ENCODE measurements at places on chromosomes 11 and 22. TPM values are rescaled to one million over a fixed set of nuclear protein-coding genes. Genes with fewer than 3 reads are reported as not detected.

GRCh38 chr22:36298601-36299000 lies 45.7 kb downstream of the APOL1 start:
- H3K36me3 ChIP-seq: peaks cover 81% of the 10 kb centered on the region
- DNase-seq: no peak
- no peak overlapping the region for H3K27ac ChIP-seq
- no peaks in the 10 kb centered on the region for H3K27me3 ChIP-seq
- no peak overlapping the region for H3K4me3 ChIP-seq

- no peaks in the 10 kb centered on the region for H3K27me3 ChIP-seq
- no peak for DNase-seq
- no peak overlapping the region for H3K27ac ChIP-seq
- H3K36me3 ChIP-seq: no peaks in the 10 kb centered on the region
These were observed 461.2 kb downstream of the BRD1 start for GRCh38 chr22:49366437-49366836.

DNA sequence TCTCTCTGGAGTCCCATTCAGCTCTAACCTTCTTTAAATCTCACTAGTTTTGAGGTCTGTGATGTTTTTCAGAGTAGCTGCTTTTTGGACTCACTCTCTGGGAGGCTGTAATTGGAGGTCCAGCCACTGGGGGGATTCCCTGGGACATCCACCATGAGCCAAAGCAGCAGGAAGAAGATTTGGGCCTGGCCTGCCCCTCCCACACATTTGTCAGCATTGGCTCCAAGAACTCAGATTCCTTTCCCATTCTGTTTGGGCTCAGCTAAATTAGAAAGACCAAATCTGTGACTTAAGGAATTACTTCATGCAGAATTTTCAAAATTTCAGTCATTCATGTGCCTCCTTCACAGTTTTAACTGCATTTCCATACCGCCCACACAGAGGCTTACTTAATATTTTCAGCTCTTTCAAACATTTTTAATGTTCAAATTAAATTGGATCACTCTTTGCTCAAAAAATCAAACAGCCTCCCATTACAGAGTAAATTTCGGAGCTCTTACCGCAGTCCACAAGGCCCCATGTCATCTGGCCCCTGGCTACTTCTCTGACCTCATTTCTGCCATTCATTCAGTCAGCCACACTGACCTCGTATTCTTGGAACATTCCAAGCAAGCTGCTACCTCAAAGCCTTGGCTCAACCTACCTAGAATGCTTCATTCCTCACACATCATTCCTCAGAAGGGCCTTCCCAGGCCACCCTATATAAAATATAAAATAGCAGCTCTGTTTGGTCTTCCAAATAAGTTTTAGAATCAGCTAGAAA lies 54.5 kb upstream of the RRAS2 start:
- no peak overlapping the region for H3K4me3 ChIP-seq
- no peaks in the 10 kb centered on the region for H3K36me3 ChIP-seq
- no peaks in the 10 kb centered on the region for H3K27me3 ChIP-seq
- DNase-seq: no peak
- peak overlapping the region; percentile 66 for H3K27ac ChIP-seq
- H3K4me1 ChIP-seq: no peaks in the 10 kb centered on the region

DNA sequence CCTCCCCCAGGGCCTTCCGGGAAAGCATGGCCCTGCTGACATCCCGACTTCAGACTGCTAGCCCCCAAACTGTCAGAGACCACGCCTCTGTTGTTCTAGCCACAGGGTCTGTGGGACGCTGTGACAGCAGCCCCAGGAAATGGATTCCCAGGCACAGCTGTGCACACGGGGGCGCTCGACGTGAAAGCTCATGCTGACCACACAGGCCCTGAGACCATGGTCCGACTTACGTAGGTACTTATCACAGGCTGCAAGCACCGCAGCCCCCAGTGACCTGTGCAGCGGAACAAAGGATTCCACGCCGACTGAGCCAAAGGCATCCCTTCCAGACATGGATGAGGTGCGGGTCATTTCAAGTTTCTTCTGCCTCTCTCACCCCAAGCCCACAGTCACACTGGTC lies 150.6 kb downstream of the CTTN start:
- H3K4me3 ChIP-seq: no peak overlapping the region
- H3K4me1 ChIP-seq: no peaks in the 10 kb centered on the region
- no peaks in the 10 kb centered on the region for H3K27me3 ChIP-seq
- H3K27ac ChIP-seq: no peak overlapping the region
- no peak for DNase-seq

DNA sequence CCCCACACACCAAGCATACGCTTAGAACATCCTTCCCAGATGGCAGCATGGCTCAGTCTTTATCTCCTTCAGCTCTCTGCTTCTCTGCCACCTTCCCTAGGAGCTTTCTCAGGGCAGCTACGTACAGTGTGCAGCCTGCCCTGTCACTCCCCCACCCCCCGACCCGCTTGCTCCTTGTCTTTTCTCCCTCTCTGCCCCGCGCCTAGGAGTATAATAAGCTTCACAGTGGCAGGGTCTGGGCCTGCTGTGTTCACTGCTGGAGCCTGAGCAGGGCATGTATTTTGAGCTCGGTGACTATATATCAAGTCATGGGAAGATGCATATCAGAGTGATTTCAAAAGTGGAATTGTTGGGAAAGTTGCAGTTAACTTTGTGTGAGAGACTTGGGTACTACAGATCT lies 55.8 kb upstream of the ADSL start:
- no peaks in the 10 kb centered on the region for H3K27me3 ChIP-seq
- DNase-seq: no peak
- H3K4me1 ChIP-seq: no peaks in the 10 kb centered on the region

DNA sequence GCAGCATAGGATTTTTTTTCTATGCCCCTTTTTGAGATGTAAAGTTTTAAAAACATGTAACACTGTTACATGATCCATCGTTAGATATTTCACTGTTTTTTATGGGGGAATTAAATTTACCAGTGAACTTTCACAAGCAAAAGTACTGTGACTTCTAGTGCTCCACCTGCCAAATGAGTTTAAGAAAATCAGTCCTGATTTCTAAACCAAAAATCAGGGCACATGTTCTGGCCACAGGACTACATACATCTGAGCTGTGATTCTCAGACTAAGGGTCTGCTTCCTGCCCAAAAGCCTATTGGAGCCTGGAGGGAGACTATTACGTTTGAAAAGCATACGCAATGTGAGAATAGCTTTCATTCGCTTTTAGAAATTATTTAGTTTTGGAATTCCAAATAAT lies 22.5 kb downstream of the TMPRSS13 start:
- H3K27ac ChIP-seq: no peak overlapping the region
- H3K27me3 ChIP-seq: no peaks in the 10 kb centered on the region
- H3K4me3 ChIP-seq: no peak overlapping the region
- H3K4me1 ChIP-seq: peaks cover 5% of the 10 kb centered on the region
- no peaks in the 10 kb centered on the region for H3K36me3 ChIP-seq

- H3K4me1 ChIP-seq: peaks cover 29% of the 10 kb centered on the region
- H3K36me3 ChIP-seq: no peaks in the 10 kb centered on the region
- H3K27ac ChIP-seq: peak overlapping the region; percentile 88
- DNase-seq: no peak
- peak overlapping the region; percentile 70 for H3K4me3 ChIP-seq
- no peaks in the 10 kb centered on the region for H3K27me3 ChIP-seq
These were observed 458 bp downstream of the OSBPL5 start for GRCh38 chr11:3164552-3165151.

- peaks cover 15% of the 10 kb centered on the region for H3K4me1 ChIP-seq
- no peak overlapping the region for H3K4me3 ChIP-seq
- no peak for DNase-seq
- H3K27me3 ChIP-seq: no peaks in the 10 kb centered on the region
- H3K36me3 ChIP-seq: no peaks in the 10 kb centered on the region
These were observed 961.8 kb upstream of the CCDC90B start for GRCh38 chr11:84247926-84248325.

- DNase-seq: peak; percentile 14
- no peak overlapping the region for H3K4me3 ChIP-seq
- no peaks in the 10 kb centered on the region for H3K4me1 ChIP-seq
- no peaks in the 10 kb centered on the region for H3K27me3 ChIP-seq
- no peaks in the 10 kb centered on the region for H3K36me3 ChIP-seq
- H3K27ac ChIP-seq: no peak overlapping the region
These were observed 191.0 kb upstream of the LARGE1 start for GRCh38 chr22:34111210-34111824.

GRCh38 chr22:45575607-45576272 lies 73.1 kb downstream of the FBLN1 start:
- no peak for DNase-seq
- peaks cover 2% of the 10 kb centered on the region for H3K36me3 ChIP-seq
- H3K4me3 ChIP-seq: no peak overlapping the region
- H3K27ac ChIP-seq: no peak overlapping the region
- H3K4me1 ChIP-seq: no peaks in the 10 kb centered on the region

DNA sequence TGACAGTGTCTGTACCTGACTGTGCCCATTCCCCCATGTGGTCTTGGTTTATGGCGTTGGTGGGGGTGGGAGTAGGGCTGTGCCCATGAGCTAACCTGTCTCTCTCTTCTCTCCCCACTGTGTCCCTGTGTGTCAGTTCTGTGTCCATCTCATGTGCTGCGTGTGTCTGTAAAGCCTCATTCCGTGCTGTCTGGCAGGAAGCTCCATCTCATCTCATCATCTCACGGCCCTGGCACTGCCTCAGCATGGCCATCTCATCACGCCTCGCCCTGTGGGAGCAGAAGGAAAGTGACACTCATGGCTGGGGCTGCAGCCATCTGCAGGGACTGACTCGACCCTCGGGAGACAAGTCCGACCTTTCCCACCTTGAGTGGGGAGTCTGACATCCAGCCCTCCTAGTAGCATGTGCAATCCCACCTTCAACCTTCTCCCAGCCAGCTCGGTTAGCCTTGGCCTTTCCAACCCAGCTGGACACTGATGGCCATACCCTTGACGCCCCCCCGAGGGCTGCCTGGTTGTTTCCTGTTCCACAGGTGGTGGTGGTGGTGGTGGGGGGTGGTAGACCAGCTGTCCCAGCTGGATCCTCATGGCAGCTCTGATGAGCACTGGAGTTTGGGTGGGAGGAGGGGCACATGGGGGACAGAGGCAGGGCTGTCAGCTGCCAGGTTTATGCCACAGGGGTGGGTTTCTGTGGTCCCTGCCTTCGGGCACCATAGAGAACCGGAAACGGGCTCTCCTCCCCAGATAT lies 19.0 kb downstream of the MYO18B start:
- no peak overlapping the region for H3K4me3 ChIP-seq
- no peaks in the 10 kb centered on the region for H3K4me1 ChIP-seq
- H3K27ac ChIP-seq: no peak overlapping the region

DNA sequence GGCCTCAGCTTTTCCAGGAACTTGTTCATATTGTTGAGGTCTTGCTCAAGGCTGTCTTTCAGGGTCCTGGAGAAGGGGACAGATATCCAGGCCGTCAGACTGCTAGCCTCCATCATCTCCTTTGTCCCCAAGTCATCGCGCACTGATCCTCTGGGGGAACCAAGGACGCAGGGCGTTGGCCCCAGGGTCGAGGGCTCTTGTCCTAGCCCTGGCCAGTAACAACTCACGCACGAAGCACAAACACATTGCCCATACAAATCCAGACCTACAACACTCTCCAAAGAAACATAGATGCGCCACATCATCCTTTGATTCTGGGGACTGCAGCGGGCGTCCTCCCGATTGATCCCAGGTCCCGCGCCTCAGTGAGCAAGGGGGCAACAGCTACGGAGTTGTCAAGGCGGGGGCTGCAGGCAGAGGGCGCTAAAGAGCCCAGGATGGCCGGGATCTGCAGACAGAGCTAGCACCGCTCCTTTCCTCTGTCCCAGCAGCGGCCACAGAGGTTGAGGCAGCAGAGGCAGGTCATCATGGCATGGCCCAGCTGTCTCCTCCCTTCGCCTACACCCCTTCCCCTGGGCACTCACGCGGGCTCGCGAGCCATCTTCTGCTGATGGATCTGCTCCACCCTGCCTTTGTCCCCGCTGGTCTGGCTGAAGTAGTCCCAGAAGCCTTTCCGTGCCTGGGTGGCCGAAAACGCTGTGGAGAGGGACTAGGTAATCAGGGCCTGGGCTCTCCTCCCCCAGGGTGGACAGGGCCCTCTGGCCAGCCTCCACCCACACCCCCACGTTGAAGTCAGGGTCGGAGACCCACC lies 472 bp downstream of the APOA5 start:
- peak; percentile 56 for DNase-seq
- H3K4me1 ChIP-seq: peaks cover 18% of the 10 kb centered on the region
- peaks cover 1% of the 10 kb centered on the region for H3K36me3 ChIP-seq
- no peak overlapping the region for H3K4me3 ChIP-seq
- H3K27ac ChIP-seq: no peak overlapping the region
- no peaks in the 10 kb centered on the region for H3K27me3 ChIP-seq

DNA sequence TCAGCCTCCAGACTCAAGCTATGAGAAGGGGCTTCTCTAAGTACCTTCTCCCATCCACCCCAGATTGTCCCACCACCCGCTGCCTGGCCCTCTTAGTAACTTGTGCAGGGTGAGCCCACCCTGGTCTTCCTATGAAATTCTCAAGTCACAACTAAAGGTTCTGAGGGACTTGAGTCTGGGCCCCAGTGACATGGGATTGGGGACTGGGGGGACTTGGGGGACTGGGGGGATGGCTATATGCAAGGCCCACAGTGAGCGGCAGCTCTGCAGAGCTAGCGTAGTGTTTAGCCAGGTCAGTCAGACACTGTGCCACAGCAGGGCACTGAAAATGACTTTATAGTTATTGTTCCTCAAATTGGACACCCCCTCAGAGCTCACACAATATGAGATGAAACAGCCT lies 622.3 kb upstream of the CADM1 start:
- H3K27ac ChIP-seq: no peak overlapping the region
- H3K27me3 ChIP-seq: no peaks in the 10 kb centered on the region
- no peak for DNase-seq
- H3K4me3 ChIP-seq: no peak overlapping the region
- H3K4me1 ChIP-seq: no peaks in the 10 kb centered on the region
- no peaks in the 10 kb centered on the region for H3K36me3 ChIP-seq

GRCh38 chr11:125886997-125887372 lies 483 bp upstream of the HYLS1 start:
- H3K4me1 ChIP-seq: peaks cover 23% of the 10 kb centered on the region
- peak overlapping the region; percentile 94 for H3K27ac ChIP-seq
- peak overlapping the region; percentile 86 for H3K4me3 ChIP-seq
- peak; percentile 11 for DNase-seq

DNA sequence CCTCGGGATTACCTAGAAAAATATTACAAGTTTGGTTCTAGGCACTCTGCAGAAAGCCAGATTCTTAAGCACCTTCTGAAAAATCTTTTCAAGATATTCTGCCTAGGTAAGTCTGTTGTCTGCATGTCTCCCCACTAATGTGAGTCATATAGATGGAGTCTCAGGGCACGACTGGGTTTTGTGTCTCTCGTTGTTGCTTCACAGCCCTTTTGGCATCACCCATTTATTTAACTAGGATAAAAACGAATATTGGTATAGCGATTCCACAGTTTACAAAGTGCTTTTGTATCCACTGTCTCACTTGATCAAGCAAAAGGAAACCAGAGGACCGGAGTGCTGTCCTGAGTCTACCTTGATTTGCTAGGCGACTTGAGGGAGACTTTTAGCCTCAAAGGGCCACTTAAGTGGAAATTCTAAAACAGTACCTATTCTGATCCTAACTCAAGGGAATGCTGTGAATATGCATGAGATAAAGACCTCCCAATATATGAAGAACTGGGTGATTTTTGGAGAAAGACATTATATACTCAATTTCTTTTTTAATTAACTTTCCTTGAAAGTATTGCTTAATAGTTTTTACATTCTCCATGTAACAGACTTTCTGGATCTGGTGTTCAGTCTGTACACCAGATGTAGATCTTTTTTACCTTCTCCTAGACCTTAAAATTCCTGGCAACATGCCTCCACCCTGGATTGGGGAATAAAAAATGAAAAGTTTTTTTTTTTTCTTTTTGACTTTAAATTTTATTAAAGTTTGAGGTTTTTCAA lies 590 bp downstream of the NNMT start:
- no peaks in the 10 kb centered on the region for H3K27me3 ChIP-seq
- no peak for DNase-seq
- peaks cover 46% of the 10 kb centered on the region for H3K4me1 ChIP-seq
- peak overlapping the region; percentile 75 for H3K27ac ChIP-seq
- H3K36me3 ChIP-seq: no peaks in the 10 kb centered on the region

Gene TSPAN18
- total RNA-seq: 13.1 TPM

Gene RASSF10
- total RNA-seq: 0.60 TPM

Gene MS4A4A
- total RNA-seq: 39.5 TPM

Gene CERK
- total RNA-seq: 20.3 TPM

Data from tibial nerve (tissue), 4 donors.